Progenitor cell of endocrine pancreas (in vitro differentiated cells): ENCODE measurements at places on chromosomes 16 and 17.

- no peak for DNase-seq
These were observed 19.9 kb downstream of the ERAL1 start for GRCh38 chr17:28874750-28875149.

DNA sequence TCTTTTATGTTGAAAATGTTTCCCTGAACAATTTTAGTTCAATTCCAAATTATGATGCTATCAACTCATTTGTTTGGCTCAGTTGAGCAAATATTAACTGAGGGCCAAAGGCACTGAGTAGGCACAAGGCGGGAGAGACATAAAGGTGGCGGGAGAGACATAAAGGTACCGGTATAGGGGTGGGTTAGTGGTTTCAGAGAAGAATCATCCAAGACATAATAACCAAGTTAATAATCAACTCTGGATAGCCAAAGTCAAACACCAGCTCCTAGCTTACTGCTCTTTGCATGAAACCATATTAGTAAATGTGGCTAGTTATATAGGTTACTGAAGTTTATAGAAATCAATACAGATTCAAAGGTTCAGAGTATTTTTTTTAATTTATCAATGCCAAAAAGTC is 91.7 kb downstream of the RPGRIP1L start:
- DNase-seq: no peak

- no peak for DNase-seq
These were observed 433.7 kb upstream of the RBFOX1 start for GRCh38 chr16:6898896-6899295.

DNA sequence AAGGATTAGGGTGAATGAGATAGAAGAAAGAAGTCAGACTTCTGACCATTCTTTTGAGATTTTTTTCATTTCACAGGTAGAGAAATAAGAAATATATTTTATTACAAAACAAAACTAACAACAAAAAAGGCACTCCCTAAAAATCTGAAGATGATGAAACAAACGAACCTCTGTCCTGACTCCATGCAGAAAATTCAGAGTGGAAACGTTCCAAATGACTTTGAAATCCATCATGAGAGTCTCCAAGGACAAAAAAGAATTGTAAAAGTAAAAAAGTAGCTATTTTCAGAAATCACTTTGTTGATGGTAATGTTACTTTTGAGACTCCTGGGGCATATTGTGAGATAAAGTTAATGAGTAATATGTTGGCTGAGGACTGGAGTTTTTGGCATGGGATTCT is 26.4 kb upstream of the MNT start:
- DNase-seq: no peak

GRCh38 chr17:57939797-57940196 is 15.4 kb downstream of the CUEDC1 start:
- DNase-seq: no peak

GRCh38 chr16:19210280-19210924 is 42.4 kb downstream of the SYT17 start:
- no peak for DNase-seq

- DNase-seq: no peak
These were observed 198.4 kb upstream of the C17orf78 start for GRCh38 chr17:37177254-37177870.

DNA sequence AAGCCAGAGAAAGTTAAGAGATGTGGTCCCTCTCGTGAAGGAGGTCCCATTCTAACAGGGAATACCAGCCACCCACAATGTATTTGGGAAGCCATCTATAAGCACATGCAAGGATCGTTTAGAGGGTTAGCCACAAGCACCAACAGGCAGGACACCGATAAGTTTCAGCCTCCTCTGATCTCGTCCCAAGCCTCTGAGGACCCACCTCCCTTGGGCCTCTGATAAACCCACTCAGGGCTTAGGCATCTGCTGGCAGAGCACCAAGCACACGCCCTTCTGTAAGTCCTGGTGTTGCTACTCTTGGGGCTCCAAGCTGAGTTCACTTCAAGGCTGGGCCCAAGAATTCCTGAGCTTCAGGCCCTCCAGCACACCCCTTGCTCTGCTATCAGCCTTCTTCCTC is 5.4 kb upstream of the PNPO start:
- no peak for DNase-seq

DNA sequence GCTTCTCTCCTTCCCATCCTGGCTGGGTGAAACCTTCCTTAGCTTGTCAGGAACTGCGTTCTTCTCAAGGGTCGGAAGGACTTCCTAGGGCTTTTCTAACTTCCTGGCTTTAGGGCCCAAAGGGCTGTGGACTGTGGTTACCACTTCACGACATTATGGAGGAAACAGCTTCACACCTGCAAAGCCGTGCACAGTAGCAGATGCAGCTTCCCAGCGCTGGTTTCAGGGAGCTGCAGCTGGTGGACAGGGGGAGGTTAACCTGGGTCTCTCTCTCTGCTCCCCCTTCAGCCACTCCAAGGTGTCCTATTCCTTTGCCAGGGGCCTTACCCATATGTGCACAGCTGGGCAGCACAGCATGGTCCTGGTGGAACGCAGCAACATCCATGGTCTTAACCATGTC is 155.8 kb upstream of the CDC42EP4 start:
- DNase-seq: no peak

DNA sequence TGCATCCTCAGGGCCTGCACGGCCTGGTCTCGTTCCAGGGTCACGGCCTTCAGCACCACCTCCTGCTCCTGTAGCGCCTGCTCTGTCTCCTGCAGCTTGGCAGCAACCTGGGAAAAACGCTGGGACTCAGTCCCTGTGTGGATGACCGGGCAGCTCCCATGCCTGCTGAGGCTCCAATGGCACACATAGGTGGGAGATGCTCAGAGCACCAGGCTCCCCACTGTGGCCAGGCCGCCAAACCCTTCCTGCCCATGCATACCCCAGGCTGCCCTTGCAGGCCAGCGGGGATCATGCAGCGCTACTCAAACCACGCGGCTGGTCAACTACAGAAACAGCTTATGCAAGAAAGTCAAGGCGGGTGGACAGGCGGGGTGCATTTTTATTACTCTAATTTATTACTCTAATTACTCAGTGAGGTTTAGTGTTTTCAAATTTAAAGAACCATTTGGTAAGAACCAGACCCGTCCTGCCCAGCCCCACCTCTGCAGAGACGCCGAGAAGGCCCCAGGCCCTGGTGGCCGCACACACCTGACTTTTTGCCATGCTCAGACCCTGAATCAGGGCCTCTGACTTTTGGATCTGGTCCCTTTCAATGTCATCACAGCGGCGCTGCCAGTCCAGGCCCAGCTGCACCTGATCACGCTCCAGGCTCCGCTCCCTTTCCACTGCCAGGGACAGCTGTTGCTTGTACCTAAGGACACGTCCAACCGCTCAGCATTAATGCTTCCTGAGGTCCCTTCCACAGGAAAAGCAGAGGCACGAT is 34.0 kb downstream of the CCDC57 start:
- no peak for DNase-seq

DNA sequence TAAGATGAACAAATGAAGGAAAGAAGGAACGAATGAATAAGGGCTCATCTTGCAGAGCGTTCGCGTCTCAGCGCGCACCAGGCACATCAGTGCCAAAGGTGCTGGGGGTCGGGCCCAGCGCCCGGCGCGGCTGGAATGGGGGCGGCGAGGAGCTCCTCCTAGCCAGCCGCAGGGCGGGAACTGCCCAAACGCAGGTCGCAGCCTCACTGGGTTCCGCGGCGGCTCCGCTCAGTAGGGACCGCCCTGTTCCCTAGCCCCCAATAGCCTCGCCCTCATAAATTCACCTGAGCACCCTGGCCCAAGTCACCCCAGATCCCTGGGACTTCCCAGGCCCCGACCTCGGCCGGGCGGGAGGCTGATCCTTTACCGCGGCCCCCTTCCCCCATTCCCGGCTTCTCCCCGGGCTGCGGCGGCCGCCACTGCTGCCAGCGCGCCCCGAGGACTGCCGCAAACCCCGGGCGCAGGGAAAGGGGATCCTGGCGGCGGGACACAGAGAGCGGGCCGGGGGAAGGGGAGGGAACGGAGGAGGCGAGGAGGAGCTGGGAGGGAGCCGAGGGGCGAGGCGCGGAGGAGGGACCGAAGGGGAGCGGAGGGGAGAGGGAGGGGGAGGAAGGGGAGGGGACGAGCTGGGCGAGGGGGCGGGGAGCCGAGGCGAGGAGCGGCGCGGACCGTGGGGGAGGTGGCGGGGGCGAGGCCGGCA is 377 bp upstream of the CRHR1 start:
- DNase-seq: peak; percentile 22

DNA sequence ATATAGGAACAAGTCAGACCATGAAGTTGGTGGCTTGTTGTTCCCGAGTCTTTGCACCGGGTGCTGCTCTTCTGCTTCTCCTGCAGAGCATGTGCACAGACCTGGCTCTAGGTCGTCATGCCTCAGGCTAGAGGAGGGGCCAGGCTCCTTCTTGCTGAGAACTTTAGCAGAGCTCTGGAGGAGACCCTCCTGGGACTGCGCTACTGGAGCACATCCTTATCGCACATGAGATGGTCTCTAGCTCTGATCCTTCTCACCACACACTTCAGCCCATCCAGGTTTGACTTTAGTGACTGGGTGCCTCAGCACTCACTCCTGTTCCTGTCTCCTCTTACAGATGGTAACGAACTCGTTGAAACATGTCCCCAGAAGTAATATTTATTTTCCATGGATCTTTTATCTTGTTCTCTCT is 14.9 kb downstream of the FOXK2 start:
- DNase-seq: no peak
